ENCODE measurements at places on chromosomes 1 and 21. TPM values are rescaled to one million over a fixed set of nuclear protein-coding genes. Genes with fewer than 3 reads are reported as not detected.

The PGLYRP4 gene
- not detected for total RNA-seq

The DYRK1A gene
- 138 TPM for total RNA-seq

The FALEC gene
- 2.2 TPM for total RNA-seq

The CR1 gene
- 0.91 TPM for total RNA-seq

The FCGR3A gene
- total RNA-seq: 6.7 TPM

The SLC45A1 gene
- 4.2 TPM for total RNA-seq

The CRNN gene
- not detected for total RNA-seq

GRCh38 chr1:248871837-248872401, 13.0 kb upstream of the ZNF692 start:
- DNase-seq: no peak

- no peak for DNase-seq
Observed at GRCh38 chr1:234963180-234963903, 165.3 kb downstream of the TOMM20 start.

- no peak for DNase-seq
Observed at GRCh38 chr1:88736633-88737248, 52.7 kb downstream of the PKN2 start.

- no peak for DNase-seq
Observed at GRCh38 chr1:206036663-206037455, 13.2 kb upstream of the CTSE start.

DNA sequence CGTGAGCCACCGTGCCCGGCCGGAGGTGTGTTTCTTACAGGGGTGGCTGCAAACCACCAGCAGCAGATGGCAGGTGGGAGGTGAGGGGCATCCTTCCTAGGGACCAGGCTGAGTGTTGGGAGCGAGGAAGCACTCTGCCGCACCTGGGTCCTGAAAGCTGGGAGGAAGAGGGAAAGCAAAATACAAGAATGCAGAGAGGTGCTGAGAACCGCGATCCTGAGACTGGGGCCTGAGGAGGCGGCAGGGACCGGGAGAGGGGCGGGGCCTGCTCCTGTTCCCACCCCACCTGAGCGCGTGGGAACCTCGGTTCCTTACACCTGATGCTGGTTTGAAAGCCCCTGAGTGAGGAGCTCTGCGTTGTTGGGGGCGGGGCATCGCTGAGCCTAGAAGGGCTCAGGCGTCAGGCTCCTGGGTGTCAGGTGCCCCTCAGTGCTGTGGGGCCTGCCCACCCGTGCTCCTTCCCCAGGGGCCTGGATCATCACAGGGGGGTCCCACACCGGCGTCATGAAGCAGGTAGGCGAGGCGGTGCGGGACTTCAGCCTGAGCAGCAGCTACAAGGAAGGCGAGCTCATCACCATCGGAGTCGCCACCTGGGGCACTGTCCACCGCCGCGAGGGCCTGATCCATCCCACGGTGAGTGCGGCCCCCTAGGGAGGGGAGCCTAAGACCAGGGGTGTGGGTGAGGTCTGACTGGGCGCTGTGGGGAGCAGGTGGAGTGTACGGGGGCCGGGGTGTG, 15.5 kb downstream of the TRPM2 start:
- DNase-seq: no peak

- DNase-seq: no peak
Observed at GRCh38 chr1:174815036-174815435, 184.7 kb upstream of the CACYBP start.

- peak; percentile 82 for DNase-seq
Observed at GRCh38 chr1:240965581-240966091, 353.7 kb upstream of the GREM2 start.

DNA sequence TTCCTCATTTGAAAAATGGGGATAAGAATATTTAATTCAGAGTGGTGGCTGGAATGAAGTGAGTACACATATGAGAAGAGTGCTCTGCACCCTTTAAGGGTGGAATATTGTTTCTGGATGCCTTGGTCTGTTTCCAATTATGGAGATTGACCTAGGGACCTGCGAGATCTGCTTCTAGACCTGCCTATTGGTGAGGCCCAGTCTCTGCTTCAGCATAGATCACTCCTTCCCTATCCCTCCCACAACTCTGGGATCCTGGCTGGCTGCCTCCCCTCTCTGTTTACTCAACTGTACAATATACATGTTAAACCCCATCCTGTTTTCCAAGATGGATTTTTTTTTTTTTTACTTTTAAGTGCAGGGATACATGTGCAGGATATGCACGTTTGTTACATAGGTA, 6.4 kb upstream of the LDLRAD1 start:
- no peak for DNase-seq

GRCh38 chr1:50531027-50531426, 107.8 kb upstream of the DMRTA2 start:
- no peak for DNase-seq

- no peak for DNase-seq
Observed at GRCh38 chr1:1941868-1942752, 23.0 kb upstream of the TMEM52 start.

GRCh38 chr1:193626695-193627094, 440.3 kb upstream of the B3GALT2 start:
- DNase-seq: no peak

DNA sequence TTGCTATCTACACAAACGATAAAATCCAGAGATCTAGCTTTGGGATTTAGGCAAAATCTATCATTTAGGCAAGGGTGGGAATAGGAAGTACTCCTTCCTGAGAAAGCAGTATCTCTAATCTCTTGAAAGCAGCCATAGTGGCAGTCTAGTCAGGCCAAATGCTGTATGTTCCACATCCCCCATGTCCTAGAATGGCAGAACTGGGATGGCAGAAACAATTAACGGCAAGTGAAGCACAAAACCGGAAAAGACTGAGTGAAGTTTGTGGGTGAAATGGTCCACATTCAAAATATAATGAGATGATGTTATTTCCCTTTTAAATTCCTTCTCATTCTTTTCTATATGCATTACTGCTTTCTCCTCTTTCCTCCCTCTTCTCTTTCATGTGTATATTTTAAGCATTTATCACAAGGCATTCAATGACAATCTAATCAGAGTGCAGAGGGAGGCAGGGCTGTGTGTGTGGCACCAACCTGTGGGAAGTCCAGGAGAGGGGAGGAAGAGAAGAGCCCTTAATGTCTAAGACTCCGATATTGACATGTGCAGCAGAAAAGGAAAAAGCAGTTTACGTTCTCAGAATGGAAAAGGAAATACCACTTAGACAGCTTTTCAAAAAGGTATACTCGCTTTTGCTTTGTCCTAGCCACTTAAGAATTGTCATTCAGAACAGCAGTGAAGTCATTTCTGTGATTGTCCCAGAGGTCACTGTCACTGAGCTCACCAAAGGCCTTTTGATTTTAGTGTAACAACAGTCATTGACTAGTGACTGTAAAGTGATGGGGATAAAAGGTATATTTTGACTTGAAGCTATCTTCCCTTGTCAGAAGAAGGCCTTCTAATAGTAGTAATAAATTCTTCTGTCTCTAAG, 42.3 kb upstream of the TADA1 start:
- no peak for DNase-seq

- no peak for DNase-seq
Observed at GRCh38 chr1:106907795-106908194, 148.7 kb upstream of the PRMT6 start.

DNA sequence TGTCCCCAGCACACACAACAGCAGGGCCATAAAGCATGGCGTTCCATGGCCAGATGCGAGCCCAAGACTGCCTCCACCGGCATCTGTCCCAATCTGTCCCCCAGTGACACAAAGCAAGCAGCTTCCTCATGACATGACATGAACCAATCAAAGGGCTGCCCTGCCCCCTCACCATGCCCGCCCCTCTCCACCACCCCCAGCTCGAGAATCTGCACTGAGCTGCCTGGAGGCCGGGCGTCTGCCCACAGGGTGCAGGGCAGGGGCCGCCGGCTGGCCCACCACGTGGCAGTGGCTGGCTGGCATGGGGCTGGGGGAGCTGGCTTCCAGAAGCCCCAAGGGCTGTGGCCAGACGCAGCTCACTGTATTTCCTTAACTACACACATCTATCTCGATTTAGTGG, 27.8 kb downstream of the WNT9A start:
- no peak for DNase-seq
